ENCODE measurements at places on chromosomes 3 and 15.
A peak's percentile ranks its signal among the peaks of the same experiment; 100 is the strongest.

- DNase-seq = no peak
These were observed 67.2 kb downstream of the LRRK1 start for GRCh38 chr15:100986158-100986896.

GRCh38 chr3:2204054-2204453 is 105.4 kb downstream of the CNTN4 start:
- no peak for DNase-seq

- no peak for DNase-seq
These were observed 600.2 kb upstream of the GRM7 start for GRCh38 chr3:6260551-6261191.

DNA sequence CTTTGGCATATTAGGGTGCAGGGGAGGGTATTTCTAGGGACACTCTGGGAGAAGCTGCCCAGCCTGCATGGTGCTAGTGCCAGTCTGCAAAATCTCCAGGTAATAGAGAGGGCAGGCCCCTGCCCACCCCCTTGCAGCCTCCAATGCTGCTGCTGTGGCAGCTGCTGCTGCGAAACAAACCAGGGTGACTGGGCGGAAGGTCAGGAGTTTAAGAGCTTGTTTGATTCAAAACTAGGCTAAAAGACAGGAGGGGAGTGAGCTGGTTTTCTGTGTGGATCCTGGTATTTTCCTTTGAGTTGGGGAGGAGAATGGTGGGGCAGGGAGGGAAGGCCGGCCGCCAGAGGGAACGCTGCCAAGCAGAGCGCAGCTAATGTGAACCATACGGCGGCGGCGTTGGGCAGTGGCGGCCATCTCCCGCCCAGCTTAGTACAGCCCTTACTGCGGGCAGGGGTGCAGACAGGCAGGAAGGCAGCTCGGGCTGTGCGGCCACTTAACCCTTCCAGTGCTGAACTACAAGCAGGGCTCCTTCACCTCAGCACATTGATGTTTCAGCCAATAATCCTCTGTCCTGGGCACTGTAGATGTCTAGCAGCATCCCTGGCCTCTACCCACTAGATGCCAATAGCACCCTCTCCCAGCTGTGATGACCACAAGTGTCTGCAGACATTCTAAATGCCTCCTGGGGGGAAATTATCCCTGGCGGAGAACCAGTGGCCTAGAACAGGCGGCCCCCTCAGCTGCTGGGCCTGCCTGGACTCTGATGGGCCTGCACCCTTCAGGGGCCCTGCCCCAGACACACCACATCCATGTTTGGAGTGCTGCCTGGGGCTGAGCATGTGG is 125.7 kb downstream of the EEFSEC start:
- peak; percentile 93 for DNase-seq

DNA sequence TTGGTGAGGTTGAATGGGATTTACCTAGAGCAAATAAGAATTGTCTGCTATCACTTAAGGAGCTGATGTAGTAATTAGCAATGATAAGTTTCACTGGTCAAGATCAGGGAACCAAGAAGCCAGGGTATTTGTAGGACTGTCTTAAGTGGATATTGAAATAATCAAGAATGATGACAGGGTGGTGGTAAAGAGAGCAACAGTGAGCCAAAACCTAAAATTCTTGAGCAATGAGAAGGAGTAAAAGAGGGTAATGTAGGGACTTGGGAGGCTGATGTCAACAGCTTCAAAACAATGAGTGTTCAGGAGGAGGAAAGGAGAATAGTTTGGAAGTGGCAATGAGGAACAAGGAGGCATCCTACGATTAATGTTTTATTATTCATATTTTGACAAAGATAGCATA is 31.5 kb upstream of the SLC2A2 start:
- no peak for DNase-seq

- DNase-seq = no peak
These were observed 57.3 kb upstream of the GRM7 start for GRCh38 chr3:6803619-6804018.

DNA sequence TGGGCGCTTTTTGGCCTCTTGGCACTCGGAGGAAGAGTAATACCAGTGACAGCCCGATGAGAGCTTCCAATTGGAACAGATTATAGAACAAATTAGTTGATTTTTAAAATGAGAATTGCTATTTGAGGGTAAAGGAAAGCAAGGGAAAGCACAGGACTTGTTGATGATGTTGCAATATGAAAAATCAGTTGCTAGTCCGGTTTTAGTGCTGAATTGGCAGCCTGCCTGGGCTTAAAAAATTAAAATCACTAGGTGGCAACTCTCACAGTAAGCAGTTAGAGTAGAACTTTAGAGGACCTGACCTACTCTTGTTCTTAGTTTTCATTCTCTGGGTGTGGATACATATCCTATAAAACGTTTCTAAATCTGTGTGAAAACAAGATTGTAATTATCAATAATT is 2.1 kb upstream of the SCAANT1 start:
- DNase-seq = no peak

DNA sequence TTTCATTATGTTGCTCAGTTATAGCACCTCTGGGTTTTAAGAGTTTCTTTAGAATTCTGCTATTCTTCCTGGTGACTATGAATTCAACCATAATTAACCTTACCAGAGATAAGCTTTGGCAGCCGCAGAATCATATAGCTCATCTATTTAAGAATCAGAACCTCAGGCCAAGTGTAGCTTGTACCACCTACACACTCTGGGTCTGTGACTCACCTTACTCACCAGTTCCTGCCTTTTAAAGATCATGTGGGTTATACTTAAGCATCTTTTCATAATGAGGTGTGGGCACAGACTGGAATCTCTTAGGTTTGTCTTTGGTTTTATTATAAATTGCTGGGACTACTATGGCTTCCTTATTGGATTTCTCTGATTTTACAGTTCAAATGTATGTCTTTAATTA is 21.9 kb downstream of the CDV3 start:
- no peak for DNase-seq

DNA sequence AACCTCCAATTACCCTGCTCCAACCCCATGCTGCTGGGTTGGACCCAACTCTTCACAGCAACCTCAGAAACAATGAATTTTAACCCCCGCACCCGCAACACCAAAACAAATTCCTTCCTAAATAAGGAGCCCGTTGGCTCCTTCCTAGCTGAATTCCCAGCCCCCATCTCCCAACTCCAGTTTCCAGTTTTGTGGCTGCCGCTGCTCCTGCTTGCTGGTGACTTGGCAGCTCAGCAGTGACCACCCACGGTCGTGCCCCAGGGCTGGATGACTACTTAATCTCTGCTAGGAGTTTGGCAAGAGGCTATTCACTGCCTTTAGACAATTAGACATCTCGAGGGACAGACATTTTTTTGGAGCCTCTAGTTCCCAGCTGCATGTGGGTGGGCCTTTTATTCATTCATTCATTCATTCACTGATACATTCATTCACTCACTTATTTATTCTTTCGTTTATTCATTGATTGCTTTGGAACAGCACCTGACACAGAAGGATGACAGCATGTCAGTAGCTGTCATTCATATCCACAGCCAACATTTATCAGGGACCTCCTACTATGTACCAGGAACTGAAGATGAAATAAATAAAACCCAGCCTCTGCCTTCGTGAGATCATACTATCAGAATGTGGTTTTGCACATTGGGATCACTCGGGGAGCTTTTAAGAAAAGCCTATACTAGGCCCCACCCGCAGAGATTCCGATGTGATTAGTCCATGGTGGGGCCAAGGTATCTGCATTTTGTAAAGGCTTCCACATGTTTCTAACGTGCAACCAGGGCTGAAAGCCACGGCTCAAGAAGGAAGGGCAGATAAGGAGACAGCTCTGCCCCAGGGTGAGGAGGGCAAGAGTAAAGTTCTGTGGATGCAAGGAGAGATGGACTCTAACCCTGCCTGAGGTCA is 256.5 kb downstream of the SHQ1 start:
- peak; percentile 69 for DNase-seq

DNA sequence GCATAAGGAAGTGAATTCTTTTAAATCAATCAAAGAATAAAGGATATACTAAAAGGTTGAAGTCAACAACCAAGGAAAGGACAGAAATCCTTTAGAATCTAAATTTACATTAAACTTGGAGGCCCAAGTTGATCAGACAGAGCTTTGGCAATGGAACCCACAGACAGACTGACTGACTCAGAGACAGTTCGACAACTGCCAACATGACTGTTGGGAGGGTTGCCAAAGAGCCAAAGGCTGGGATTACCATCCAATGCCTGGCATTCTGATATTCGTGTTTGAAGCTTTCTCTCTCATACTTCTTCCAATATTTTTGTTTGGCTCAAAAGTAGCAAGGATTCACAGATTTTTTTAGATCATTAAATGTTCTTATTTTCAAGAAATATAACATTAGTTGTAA is 406.1 kb downstream of the PLCL2 start:
- DNase-seq = no peak

DNA sequence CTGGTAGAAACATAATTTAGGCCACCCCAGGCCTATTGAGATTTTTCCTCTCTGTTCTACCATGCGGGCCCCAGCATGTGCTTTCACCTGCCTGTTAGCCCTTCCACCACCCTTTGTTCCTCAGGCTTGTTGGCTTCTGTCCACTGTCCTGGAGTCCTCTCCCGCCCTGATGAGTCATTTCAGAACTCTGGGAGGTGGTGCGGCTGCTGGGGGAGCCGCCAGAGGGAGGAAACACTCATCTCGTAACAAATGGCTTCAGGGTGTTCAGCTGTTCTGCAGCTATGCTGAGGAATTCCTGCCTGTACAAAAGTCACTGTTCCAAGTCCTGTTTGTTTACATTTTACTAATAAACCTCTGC is 36.3 kb downstream of the LRTM1 start:
- peak; percentile 76 for DNase-seq

GRCh38 chr15:68487087-68487843 is 55.3 kb upstream of the ITGA11 start:
- no peak for DNase-seq

DNA sequence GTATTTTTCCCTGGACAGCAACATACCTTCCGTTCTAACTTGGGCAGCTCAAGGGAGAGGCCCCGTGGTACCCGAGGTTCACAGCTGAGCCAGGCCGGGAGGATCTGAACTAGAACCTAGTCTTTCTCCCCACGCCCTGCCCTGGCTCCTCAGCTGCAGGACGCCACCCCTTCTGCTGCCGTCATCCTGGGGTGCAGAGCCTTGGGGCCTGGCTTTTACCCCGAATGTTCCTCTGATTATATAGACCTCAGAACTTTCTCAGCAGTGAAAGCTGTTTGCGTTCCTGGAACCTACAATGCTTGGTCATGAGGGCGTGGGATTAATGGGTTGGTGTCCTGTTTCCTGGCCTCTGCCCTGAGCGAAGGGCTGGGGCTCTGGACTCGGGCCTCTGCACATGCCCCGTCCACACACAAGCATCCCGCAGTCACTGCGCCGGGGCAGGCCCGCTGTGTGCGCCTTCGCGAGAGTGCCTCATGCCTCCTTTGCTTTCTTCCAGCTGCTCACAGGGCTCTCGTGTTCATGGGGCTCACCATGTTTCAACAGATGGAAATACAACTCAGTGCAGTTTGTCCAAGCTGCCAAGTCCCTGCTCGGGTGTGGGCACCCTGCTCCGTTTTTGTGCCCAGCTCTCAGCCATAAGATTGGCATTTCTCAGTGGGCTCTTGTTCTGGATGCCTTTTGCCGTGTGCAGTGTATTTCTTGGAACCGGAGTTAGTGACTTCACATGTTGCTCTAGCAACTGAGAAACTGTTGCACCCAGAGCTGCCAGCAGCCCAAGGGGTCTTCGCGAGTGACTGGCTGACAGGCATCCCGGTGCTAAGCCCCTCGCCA is 20.4 kb downstream of the SYNM start:
- peak; percentile 53 for DNase-seq

DNA sequence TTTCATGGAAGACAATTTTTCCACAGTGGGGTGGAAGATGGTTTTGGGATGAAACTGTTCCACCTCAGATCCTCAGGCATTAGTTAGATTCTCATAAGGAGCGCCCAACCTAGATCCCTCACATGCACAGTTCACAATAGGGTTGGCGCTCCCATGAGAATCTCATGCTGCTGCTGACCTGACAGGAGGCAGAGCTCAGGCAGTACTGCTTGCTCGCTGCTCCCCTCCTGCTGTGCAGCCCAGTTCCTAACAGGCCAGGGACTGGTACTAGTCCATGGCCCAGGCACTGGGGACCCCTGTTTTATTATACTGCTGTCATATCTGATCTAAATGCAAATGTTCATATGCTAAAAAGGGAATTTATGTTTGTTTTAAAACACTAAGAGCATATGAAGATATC is 9.8 kb upstream of the GRK7 start:
- DNase-seq = no peak

Measured in right forelimb (tissue), 1 donor.